Karpas-422 (cell line): ENCODE measurements at places on chromosomes 7 and 10.

DNA sequence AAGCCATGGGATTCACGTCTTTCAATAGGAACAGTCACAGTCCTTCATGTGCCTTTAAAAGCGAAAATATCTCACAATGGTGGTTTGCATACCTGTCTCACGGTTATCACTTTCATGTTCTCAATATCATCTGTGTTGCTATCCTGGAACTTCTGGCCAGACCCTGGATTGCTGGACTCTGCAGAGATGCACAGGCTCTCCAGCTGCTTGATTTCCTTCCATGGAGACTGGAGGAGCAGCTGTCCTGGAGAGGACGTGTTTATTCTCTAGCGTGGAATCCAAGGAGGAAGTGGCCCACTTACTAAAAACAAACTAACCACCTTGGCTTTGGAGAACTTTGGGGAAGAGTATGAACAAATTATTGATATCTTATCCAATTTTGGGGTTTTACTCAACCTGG is 16.5 kb downstream of the BTBD16 start:
- H3K4me1 ChIP-seq = no peaks in the 10 kb centered on the region
- no peak for DNase-seq
- H3K4me3 ChIP-seq = no peak overlapping the region
- no peaks in the 10 kb centered on the region for H3K27me3 ChIP-seq
- no peaks in the 10 kb centered on the region for H3K36me3 ChIP-seq

GRCh38 chr7:107467972-107468371 is 1.9 kb upstream of the GPR22 start:
- H3K36me3 ChIP-seq = no peaks in the 10 kb centered on the region
- no peaks in the 10 kb centered on the region for H3K27me3 ChIP-seq
- H3K4me3 ChIP-seq = no peak overlapping the region
- peaks cover 36% of the 10 kb centered on the region for H3K4me1 ChIP-seq

DNA sequence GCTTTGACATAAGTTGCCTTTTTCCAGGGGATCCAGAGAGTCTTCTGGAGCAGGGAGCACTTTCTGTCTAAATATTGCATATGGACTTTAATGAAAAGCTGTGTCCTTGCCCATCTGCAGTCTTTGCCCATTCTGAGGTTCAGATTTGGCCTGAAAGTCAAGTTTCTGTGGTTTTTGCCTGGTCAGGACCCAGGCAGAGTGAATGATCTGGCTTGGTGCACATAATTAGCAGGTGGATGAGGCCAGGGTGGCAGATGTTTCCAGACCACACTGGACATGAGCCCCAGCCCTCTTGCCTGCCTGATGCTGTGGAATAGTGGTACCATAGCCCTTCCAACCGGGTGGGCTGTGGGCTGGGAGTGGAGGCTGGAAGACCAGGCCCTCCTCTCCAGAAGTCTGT is 11.0 kb downstream of the HECW1 start:
- H3K27ac ChIP-seq = no peak overlapping the region
- no peaks in the 10 kb centered on the region for H3K4me1 ChIP-seq
- no peak overlapping the region for H3K4me3 ChIP-seq
- no peak for DNase-seq

DNA sequence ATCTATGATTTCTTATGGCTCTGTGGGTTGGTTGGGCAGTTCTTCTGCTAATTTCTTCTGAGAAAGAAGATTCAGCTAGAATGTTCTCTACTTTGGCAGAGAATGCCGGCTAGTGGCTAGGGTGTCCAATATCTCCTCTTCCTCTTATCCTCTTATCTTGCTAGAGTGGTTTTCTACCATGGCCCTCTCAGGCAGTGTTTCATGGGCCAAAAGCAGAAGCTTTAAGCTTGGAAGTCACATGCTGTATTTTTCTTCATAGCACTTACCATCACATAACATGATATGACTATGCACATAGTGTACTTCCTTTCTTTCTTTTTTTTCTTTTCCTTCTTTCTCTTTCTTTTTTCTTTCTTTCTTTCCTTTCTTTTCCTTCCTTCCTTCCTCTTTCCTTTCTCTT is 140.0 kb downstream of the ITGB8 start:
- H3K27ac ChIP-seq = no peak overlapping the region
- DNase-seq = no peak
- H3K4me1 ChIP-seq = no peaks in the 10 kb centered on the region
- no peak overlapping the region for H3K4me3 ChIP-seq

DNA sequence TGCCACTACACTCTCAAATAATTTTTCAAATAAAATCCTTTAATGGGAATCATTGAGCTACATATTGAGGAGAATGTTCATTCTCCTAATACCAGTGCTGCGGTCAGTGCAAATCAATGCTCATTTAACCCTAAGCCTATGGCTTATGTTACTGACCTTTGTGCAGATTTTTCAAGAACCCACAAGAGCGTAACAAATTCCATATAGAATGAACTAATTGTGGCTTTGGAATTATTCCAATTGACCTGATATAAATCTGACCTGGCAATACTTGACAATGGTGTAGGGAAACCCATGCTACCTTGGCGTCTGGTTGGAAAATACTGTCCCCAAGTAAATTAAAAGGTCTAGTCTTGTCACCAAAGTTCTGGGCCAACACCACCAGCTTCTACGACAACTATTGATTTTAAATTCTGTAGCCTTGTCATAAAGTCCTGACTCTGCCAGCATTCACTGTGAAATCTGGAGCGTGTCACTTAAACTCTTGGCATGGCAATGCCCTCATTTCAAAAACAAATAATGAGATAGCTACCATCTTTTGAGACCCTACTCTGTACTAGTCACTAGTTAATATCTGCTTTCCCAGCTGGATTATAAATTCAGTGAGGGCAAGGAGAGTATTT is 320.9 kb downstream of the AHR start:
- H3K36me3 ChIP-seq = no peaks in the 10 kb centered on the region
- H3K4me3 ChIP-seq = no peak overlapping the region
- H3K27me3 ChIP-seq = 0 out of 2 replicates have a peak, but pooled peaks cover 2% of the 10 kb centered on the region
- no peak overlapping the region for H3K27ac ChIP-seq
- no peak for DNase-seq
- H3K4me1 ChIP-seq = no peaks in the 10 kb centered on the region

GRCh38 chr7:47968847-47969774 is 10.3 kb downstream of the HUS1 start:
- no peak overlapping the region for H3K4me3 ChIP-seq
- no peaks in the 10 kb centered on the region for H3K27me3 ChIP-seq
- peaks cover 38% of the 10 kb centered on the region; the same call in 1 of the 2 replicates for H3K36me3 ChIP-seq
- peaks cover 8% of the 10 kb centered on the region for H3K4me1 ChIP-seq

DNA sequence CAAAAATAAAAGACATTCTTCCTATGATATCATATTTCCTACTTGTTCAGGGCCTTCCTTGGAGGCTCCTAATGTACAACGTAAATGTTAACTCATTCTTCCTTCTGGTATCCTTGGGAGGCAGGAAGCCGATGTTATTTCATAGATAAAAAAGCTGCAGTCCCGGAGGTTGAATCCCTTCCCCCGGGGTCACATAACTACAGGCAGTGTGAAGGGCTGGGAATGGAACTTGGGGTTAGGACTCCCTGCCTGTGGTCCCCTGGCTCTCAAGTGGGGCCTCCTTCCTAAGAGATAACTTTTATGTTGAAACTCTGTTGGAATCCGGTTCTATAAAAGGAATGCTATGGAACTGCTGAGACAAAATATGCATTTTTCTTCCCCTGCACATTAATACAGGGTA is 14.9 kb upstream of the CCDC3 start:
- H3K27ac ChIP-seq = no peak overlapping the region
- H3K4me1 ChIP-seq = peaks cover 10% of the 10 kb centered on the region
- no peak overlapping the region for H3K4me3 ChIP-seq
- no peaks in the 10 kb centered on the region for H3K27me3 ChIP-seq
- no peaks in the 10 kb centered on the region for H3K36me3 ChIP-seq

GRCh38 chr7:99579956-99580777 is 17.9 kb upstream of the TMEM225B start:
- no peak overlapping the region for H3K4me3 ChIP-seq
- H3K36me3 ChIP-seq = no peaks in the 10 kb centered on the region
- no peak overlapping the region for H3K27ac ChIP-seq
- DNase-seq = no peak

- H3K4me1 ChIP-seq = no peaks in the 10 kb centered on the region
- H3K27me3 ChIP-seq = no peaks in the 10 kb centered on the region
- H3K36me3 ChIP-seq = no peaks in the 10 kb centered on the region
- no peak overlapping the region for H3K27ac ChIP-seq
Measured at GRCh38 chr7:154795014-154795413, 207.9 kb downstream of the PAXIP1 start.

DNA sequence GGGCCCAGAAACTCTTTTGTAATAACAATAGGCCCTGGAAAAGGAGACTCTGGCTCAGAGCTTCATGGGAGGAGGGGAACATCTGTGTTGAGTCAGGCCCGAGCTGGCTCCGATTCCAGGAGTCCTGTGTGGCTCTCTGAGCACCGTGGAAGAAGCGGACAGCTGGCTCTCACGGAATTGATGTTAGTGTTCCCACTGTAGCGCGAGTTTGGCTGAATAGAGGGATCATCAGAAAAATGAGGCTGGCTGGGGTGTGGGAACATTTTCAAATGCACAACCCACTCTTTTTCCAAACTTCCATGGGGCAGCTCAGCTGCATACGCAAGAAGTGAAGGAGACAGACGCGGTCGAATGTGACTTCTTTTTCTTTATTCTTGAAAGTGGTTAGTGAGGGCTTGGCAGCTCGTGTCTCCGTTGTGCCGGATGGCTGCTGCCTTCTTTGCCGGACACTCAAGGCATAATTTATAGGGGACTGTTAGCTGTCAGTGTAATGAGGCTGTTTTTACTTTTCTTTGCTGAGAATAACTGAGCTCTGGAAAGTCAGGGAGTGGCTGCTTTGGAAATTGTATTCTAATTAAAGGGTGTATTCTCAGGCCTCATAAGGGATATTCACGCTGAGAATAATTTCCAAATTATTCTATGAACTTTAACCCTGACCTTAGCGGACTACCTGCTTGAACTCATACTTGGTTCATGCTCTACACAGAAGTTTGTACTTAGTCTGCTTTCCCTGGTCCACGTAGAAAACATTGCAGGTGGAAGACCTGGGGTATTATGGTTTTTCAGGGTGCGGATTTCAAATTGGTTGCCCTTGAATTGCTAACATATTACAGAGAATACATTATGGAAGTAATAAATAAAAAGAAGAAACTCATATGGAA is 23.1 kb downstream of the MDFIC start:
- H3K4me3 ChIP-seq = no peak overlapping the region
- no peak overlapping the region for H3K27ac ChIP-seq
- no peak for DNase-seq
- H3K36me3 ChIP-seq = no peaks in the 10 kb centered on the region
- no peaks in the 10 kb centered on the region for H3K27me3 ChIP-seq
- H3K4me1 ChIP-seq = no peaks in the 10 kb centered on the region

DNA sequence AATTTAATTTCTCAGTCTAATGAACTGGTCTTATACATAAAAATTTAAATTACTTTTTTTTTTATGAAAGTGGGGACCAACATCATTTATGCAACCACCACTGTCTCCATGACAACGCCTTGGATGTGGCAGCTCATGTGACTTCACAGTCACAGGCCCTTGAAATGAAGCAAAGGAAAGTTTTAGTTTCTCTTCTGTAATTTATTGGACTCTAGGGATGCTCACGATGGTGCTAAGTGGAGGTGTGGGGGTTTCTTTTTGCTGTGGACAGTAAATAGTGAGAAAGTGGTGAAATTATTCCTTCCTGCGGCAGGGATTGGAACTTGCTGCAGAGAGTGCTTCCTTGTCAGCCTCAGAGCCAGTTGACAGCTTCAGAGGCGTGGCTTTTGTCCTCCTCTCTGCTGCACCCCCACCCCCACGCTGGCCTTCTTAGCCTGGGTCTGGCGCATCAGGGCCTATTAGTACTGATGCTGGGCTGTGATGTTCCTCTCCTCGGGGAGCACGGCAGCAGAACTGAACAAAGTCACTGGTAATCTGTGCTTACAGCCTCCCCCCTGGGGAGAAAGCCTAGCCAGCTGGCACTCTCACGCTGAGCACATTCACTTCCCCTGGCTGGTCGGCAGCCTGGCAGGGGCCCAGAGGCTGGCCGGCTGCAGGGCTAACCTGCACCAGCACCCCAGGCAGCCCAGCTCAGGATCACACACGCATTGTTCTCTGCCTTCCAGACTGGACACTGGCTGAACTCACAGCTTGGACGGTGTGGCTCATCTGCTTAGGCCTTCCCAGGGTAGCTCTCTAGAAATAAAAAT is 517.5 kb upstream of the GALNT17 start:
- DNase-seq = peak; percentile 97
- peak overlapping the region; percentile 95 for H3K27ac ChIP-seq
- H3K4me3 ChIP-seq = peak overlapping the region; percentile 61
- H3K36me3 ChIP-seq = no peaks in the 10 kb centered on the region
- H3K4me1 ChIP-seq = peaks cover 86% of the 10 kb centered on the region

DNA sequence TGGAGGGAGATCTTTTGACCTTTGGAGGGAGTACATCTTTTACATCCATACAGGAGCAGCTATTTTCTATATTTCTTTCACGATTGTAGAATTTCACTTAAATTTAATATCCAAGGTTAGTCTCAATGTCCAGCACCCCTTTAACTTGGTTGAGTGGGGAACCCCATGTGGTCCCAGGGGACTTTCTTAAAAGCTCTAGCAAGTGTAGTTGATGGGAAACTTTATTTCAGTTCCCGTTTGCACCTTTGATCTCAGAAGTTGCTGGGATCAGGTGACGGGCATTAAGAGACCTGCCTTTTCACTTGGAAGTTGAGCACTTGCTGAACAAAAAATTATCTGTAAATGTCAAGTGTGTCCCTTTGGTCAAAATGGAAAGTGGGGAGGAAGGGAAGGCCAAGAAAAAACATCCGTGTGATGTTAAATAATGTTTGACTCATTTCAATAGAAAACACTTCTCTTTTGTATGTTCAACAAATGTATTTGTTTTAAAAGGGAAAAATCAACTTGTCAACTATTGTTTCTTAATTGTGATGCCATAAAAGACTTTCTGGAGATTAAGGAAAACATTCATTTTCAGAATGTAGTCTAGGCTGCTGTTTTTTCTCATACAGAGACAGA is 370.1 kb upstream of the GALNT17 start:
- H3K4me3 ChIP-seq = no peak overlapping the region
- no peak for DNase-seq
- H3K27me3 ChIP-seq = no peaks in the 10 kb centered on the region
- no peak overlapping the region for H3K27ac ChIP-seq
- H3K4me1 ChIP-seq = peaks cover 45% of the 10 kb centered on the region
- no peaks in the 10 kb centered on the region for H3K36me3 ChIP-seq

DNA sequence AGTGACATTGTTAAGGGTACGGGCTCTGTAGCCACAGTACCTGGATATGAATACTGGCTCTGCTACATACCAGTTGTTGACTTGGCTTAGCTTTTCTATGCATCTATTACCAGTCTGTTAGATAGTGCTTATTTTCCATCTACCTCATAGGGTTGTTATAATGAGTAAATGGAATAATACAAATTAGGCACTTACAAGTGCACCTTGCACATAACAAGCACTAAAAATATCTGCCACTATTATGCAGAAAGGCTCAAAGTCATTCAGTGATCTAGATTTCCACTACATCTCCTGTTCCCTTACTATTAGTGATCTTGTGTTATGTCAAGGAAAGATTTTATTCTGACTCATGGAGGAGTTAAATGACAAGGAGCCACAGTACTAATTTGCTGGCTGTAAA is 27.9 kb upstream of the ZEB1 start:
- no peak overlapping the region for H3K27ac ChIP-seq
- H3K27me3 ChIP-seq = no peaks in the 10 kb centered on the region
- no peak for DNase-seq
- no peaks in the 10 kb centered on the region for H3K36me3 ChIP-seq
- no peaks in the 10 kb centered on the region for H3K4me1 ChIP-seq
- no peak overlapping the region for H3K4me3 ChIP-seq
